ENCODE measurements at places on chromosomes 11 and 22.

DNA sequence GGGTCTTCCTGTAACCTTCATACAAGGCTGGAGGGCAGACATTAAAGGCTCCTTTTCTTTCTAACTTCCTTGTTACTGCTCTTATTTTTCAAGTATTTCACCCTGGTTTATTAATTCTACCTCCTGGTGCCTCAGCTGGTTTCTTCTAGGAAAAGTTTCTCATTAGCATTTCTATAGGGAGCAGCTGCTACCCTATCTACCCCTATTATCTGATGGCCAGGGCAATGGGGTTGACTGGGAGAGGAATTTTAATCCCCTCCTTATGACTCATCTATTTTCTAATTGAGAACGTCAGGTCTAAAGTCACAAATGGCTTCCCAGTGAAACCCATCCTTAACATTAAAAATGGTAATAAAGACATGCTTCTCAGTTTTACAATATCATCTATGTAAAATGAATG, 5.0 kb downstream of the MAP6 start:
- DNase-seq: no peak

DNA sequence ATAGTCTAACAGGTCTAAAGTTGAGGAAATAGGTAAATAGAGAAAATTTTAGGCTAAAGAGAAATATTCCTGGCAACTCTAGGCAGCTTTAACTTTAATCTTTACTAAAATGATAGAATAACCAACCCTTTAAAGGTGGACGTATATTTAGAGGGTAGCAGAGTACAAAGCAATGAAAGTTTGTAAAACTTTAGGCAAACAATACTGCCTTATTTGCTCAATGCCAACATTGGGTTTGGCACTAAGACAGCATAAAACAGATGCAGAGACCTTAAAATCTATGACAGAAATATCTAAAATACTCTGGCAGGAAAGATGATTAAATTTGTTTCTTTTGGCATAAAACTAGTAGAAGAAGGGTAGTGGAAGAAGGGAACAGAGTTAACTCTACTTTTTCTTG, 70.7 kb downstream of the EMSY start:
- no peak for DNase-seq

DNA sequence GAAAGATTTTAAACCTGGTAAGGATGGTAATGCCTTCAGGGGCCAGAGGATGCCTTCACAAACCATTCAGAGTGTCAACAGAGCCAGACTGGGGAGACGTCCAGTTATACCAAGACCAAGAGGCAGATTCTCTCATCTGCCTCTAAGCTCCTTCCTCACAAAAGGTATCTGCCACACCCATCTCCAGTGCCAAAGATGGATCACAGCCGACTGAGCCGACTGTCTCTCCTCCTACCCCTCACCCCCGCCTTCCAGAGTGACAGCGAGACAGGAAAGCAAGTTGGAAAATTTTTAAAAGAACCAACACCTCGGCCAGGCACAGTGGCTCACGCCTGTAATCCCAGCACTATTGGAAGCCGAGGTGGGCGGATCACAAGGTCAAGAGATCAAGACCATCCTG, 79.1 kb upstream of the AKIP1 start:
- no peak for DNase-seq

GRCh38 chr11:74380746-74381439, 17.3 kb downstream of the PGM2L1 start:
- no peak for DNase-seq

GRCh38 chr22:32823024-32823730, 21.7 kb downstream of the TIMP3 start:
- no peak for DNase-seq

DNA sequence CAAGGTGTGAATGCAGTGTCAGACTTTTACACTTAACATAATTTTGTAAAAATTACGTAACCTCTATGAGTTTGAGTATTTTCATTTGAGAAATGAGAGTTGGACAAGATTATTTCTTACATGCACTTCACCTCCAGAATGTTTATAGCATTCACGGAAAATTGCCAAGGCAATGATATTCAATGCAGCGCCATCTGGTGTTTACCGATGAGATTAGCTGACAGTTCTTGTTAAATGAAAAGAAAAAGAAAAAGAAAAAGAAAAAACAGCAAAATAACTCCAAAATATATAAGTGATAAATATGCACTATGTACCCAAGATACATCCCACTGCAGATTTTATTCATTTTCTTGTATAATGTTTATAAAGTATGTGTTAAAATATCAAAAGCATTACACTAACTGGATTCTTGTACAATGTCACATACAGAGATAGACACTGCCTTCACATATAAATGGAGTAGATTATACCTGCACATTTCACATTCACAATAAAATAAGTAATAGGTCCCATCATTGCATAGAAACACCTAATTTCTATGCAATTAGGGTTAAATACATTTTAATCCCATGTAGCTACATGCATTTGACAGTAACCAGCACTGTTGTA, 976.3 kb upstream of the FAT3 start:
- no peak for DNase-seq

DNA sequence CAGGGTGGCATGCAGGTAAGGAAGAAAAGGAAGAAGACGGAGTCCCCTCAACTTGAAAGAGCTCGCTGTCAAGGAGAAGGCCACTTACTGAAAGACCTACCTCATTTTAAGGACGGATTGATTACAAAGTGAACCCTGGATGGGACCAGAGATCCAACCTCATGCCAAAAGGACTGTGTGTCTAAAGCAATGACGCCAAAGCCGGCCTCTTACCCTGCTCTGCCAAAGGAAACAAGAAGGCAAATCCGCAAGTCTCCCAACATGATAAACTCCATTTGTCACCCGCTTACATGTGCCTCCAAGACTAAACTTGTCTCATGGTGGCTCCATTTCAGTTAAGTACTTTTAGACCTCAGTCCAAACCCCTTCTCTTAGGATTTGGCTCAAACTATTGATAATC, 148.7 kb upstream of the MTMR2 start:
- DNase-seq: no peak

GRCh38 chr22:49979587-49980264, 19.2 kb downstream of the PIM3 start:
- DNase-seq: no peak
